ENCODE measurements at places on chromosomes 3 and 15. TPM values are rescaled to one million over a fixed set of nuclear protein-coding genes. Genes with fewer than 3 reads are reported as not detected.

PPP2R3A gene
- 14.6 TPM for total RNA-seq

GREM1 gene
- total RNA-seq = not detected

KIAA1143 gene
- 22.5 TPM for total RNA-seq

CFAP100 gene
- total RNA-seq = not detected

EPHB1 gene
- 1.6 TPM for total RNA-seq

MITF gene
- 22.0 TPM for total RNA-seq

RABL3 gene
- total RNA-seq = 8.6 TPM

SNTN gene
- not detected for total RNA-seq

GNAT1 gene
- total RNA-seq = not detected

CPNE9 gene
- 0.11 TPM for total RNA-seq

All from A375 (cell line).